ENCODE measurements at places on chromosomes 12 and 14.

DNA sequence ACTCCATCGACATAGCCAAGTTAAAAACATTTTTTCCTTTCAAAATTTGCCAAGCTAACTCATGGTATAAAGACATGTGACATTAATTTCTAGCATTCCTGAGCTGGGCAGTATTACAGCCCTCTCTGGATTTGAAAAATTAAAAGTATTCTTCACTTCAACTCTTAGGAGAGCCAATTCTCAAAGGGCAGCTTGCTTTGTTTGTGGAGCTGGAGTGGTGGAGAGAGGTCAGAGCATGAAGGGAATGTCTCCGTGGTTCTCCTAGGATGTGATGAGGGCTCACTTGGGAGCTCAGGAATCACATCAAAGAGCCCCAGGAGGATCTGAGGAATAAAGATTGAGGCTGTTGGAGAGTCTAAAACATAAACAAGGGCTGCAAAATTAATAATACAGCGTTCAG is 46.9 kb upstream of the RGS6 start:
- no peak for DNase-seq

GRCh38 chr12:72030277-72030676 is 91.6 kb downstream of the TPH2 start:
- no peak for DNase-seq

GRCh38 chr14:99586054-99586760 is 17.8 kb downstream of the CCDC85C start:
- no peak for DNase-seq

- DNase-seq, result no peak
Observed at GRCh38 chr12:29883941-29884554, 100.3 kb upstream of the TMTC1 start.

DNA sequence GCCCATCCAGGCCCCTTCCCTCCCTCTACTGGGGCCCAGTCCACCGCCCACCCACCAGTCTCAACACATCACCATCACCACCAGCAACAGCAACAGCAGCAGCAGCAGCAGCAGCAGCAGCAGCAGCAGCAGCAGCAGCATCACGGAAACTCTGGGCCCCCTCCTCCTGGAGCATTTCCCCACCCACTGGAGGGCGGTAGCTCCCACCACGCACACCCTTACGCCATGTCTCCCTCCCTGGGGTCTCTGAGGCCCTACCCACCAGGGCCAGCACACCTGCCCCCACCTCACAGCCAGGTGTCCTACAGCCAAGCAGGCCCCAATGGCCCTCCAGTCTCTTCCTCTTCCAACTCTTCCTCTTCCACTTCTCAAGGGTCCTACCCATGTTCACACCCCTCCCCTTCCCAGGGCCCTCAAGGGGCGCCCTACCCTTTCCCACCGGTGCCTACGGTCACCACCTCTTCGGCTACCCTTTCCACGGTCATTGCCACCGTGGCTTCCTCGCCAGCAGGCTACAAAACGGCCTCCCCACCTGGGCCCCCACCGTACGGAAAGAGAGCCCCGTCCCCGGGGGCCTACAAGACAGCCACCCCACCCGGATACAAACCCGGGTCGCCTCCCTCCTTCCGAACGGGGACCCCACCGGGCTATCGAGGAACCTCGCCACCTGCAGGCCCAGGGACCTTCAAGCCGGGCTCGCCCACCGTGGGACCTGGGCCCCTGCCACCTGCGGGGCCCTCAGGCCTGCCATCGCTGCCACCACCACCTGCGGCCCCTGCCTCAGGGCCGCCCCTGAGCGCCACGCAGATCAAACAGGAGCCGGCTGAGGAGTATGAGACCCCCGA is 6.8 kb upstream of the RNU7-1 start:
- peak; percentile 66 for DNase-seq

GRCh38 chr12:116792403-116792802 is 54.3 kb downstream of the RNFT2 start:
- DNase-seq, result no peak

GRCh38 chr12:67062193-67062592 is 207.0 kb upstream of the CAND1 start:
- no peak for DNase-seq

DNA sequence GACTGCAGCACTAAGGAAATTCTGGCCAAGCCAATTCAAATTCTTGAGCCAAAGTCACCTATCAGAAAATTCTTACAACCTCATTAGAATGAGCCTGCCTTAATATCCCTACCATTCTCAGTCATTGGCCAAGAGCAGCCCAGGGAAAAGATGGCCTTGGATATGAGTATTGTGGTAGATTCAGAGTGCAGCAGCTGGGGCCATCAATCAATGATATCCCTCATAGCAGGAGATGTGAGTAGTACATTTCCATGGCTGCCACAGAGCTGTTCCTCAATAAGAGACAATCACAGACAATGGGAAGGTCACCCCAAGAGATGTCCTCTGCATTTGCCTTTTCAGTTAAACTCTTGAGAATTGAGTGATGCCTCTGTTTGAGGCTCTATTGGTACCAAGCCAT is 161.6 kb downstream of the DYRK2 start:
- DNase-seq, result no peak

GRCh38 chr12:85866986-85867776 is 6.9 kb upstream of the NTS start:
- DNase-seq, result no peak

DNA sequence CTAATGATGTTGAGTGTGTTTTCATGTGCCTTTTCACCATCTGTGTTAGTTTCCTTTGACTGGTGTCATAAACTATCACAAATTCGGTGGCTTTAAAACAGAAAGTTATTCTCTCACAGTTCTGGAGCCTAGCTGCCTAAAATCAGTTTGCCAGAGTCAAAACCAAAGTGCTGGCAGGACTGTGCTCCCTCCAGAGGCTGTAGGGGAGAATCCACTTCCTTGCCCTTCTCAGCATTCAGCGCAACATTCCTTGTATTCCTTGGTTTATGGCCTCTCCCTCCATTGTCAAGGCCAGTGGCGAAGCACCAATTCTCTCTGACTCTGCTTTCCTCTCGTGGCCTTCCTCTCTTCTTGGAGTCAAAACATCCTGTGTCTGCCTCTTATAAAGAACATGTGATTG is 174.2 kb upstream of the PDE3A start:
- no peak for DNase-seq

- peak; percentile 50 for DNase-seq
Observed at GRCh38 chr14:102593061-102593824, 794 bp downstream of the RCOR1 start.

GRCh38 chr14:32698831-32699230 is 239.8 kb upstream of the NPAS3 start:
- DNase-seq, result no peak

- no peak for DNase-seq
Observed at GRCh38 chr12:85405781-85406522, 125.9 kb downstream of the ALX1 start.

DNA sequence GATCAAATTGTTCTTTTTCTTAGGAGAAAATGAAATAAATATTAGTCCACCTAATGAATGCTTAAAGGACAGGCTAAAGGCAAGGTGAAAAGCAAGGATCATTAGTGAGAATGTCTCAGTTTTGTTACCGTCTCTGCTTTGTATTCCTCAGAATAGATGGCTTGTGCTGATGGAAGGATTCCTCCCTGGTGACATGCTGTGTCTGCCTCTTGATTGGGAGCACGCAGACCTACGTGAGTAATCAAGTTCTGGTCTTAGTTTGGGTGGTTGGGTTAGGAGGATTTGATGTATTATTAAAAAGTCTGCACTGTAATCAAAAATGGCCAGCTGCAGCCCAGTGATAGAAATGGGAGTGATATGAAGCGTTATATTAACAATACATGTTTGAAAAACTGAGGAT is 78.8 kb upstream of the RTL1 start:
- DNase-seq, result no peak

DNA sequence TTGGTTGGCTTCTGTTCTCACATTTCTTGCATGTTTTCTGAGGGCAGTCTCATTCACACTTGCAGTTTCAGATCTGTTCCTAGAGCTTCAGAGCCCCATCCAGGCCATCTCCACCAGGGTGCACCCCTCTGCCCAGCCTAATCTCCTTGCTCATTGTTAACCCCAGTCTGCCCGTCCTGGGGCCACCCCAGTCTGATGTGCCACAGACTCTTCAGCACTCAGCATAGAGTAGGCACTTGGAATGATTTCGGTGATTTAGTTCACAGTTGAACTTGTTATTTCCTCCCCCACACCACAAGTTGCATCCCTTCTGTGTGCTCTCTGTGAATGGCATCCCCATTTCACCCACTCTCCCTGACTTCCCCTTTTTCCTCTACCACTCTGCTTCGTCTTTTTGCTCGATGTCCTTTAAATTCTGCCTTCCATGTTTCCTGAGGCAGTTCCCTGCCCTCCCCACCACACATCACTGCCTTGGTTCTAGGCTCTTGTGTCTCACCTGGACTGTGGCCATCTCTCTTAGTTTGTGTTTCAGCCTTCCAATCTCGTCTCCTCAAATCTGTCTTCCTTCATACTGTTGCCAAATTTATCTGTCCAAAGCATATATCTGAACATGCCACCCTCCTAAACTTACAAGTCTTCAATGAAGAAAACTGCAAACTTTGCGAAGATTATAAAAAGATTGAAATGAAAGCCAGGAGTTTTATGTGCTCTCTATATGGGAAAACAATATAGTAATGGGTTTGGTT is 41.5 kb downstream of the ANO6 start:
- DNase-seq, result no peak

DNA sequence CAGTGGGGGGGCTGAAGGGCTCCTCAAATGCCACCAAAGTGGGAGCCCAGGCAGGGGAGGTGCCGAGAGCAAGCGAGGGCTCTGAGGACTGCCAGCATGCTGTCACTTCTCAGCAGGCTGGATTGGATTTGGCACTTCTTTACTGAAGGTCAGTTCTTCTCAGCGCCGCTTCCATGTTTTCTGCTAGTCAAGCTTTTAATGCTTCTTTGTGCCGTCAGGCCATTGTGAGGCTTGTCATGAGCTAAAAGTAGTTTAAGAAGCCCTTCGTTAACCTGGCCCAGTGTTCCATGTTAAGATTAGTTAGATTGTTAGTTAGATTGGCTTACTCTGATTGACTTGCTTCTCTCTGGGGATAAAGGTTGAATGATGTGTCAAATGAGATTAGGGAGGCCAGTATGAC is 13.4 kb downstream of the GABARAPL1 start:
- DNase-seq, result no peak

Measured in activated CD4-positive, alpha-beta T cell treated with anti-CD3 and anti-CD28 coated beads, Interleukin-2, amount 50 U/mL, for 48 hours (primary cell).